ENCODE measurements at places on chromosomes 2 and 18.

GRCh38 chr18:58635891-58636290 lies 7.0 kb upstream of the ALPK2 start:
- no peak for DNase-seq

GRCh38 chr2:159792599-159792998 lies 5.4 kb downstream of the CD302 start:
- no peak for DNase-seq

- no peak for DNase-seq
These were observed 5.3 kb upstream of the NCK2 start for GRCh38 chr2:105739426-105739825.

GRCh38 chr2:201777043-201777442 lies 3.7 kb downstream of the ALS2 start:
- no peak for DNase-seq

DNA sequence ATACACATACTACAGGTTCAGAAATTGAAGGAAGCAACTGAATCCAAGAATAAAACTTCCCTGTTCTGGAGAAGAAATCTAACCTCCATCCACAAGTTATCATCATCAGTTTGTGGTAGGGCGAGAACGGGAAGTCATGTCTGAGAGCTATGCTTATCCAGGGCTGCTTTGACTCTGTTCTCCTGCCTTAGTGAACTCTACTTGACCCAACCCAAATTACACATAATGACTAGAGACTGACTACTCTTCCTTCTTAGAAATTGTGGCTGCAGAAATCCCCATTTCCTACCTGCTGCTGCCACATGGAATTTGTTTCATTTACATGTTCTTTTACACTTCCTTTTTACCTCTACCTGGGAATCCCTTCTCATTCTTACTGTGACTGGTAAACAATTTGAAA lies 1102.6 kb upstream of the PIK3C3 start:
- DNase-seq: no peak

- DNase-seq: no peak
These were observed 43.1 kb upstream of the CHN1 start for GRCh38 chr2:175048275-175048674.

DNA sequence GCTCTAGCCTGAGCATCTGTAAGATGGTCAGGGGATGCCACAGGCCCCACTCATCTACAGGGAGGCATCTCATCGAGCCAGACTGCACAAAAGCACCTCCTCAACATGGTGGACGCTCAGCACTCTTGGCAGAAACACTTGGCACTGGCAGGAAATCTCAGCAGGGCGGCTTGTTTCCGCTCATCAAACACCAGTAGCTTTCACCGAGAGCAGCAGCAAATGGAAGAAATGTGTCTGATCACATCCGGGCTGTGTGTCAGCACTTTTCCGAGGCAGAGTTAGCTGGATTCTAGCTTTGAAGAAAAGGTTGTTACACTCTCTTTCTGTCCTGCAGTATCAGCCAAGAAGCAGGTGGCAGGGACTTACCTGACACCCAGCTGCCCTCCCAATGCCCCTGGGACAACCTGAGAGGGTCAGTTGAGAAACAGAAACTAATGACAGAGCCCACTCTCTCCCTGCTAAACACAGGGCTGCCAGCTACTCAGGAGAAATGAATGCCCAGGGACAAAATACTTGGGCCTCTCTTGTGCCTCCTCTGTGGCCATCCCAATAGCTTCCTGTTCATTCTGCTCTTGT lies 68.9 kb upstream of the FZD7 start:
- DNase-seq: no peak

DNA sequence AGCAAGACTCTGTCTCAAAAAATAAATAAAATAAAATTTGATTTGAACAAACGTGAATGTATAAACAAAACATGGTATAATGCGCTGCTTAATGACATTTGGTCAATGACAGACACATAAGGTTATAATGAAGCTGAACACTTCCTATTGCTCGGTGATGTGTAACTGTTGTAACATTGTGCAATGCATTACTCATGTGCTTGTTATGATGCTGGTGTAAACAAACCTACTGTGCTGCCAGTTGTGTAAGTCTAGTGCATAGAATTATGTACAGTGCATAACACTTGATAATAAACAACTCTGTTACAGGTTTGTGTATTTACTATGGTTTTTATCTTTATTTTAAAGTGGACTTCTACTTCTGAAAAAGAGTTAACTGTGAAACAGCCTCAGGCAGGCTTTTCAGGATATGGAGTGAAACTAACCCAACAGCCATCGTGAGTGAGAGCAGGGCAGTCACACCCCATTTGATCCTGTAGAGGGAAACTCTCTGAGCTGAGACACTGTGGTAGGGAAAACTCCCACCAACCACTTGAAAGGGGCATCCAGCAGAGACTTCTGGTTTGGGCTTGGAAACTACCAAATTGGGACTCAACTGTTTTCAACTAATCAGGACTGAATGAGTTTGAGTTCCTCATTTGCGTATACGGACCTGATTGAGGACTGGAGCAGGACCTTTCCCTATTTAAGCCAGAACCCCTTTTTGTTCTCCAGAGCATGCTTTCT lies 8.7 kb upstream of the RPRD1A start:
- DNase-seq: no peak

DNA sequence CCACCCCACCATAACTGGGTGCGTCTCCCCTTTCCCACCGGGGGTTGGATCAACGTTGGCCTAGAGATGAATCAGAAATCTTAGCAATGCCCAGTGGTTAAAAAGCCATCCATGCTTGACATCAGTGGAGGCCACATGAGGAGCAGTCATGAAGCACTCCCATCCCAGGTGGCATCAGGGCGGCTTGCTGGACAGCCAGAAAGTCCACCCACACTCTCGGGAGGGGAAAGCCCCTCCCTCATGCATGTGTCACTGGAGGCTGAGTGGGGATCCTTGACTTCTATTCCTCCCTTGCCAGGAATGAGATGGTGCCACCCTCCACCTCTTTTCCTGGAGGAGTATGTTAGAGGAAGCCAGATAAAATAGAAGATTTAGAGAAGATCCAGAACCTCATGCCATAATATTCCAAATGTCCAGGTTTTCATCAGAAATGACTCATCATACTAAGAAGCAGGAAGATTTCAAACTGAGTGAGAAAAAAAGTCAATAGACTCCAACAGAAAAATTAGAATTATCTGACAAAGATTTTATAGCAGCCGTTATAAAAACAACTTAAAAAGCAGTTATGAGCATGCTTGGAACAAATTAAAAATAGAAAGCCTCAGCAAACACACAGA lies 507.1 kb upstream of the ID2 start:
- DNase-seq: no peak

DNA sequence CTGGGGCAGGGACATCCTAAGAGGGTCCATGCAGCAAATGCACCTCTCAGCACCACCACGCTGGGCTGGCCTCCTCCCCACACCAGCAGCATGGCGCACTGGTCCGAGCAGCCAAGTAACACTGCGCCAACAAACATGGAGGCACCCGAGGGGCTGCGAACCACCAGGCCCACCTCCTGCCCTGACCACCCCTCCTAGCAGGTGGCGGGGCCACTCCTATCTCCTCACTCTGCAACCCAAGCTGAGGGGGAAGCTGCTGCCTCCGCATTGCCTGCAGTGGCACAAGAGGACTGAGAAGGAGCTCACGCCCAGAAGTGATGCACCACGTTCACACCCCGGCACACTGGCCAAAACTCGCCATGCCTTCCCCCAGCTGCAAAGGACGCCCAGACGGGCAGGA lies 94.4 kb downstream of the EIPR1 start:
- DNase-seq: no peak

- DNase-seq: no peak
These were observed 3.4 kb upstream of the DSG3 start for GRCh38 chr18:31444142-31444541.
